ENCODE measurements at places on chromosomes 7 and 10.

DNA sequence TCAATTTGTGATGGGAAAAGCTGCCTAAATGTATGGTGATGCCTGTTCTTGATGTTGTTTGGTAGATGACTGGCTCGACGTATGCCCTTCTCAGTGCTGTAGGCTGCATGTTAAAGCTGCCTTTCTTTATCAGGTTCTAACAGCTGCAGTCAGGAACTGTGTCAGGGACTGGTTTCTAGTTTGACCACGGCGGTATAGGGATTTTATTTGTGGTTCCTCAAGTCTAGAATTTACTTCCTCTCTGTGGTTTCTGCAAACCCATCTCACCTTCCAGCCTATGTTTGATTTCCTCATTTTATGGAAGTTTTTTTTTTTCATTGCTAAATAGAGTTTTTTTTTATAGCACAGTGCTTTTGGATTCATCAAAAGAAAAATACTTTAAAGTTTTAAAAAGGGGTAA lies 26.5 kb downstream of the LMTK2 start:
- peak; percentile 23 for DNase-seq

GRCh38 chr7:50818324-50818723 lies 35.6 kb upstream of the GRB10 start:
- no peak for DNase-seq

DNA sequence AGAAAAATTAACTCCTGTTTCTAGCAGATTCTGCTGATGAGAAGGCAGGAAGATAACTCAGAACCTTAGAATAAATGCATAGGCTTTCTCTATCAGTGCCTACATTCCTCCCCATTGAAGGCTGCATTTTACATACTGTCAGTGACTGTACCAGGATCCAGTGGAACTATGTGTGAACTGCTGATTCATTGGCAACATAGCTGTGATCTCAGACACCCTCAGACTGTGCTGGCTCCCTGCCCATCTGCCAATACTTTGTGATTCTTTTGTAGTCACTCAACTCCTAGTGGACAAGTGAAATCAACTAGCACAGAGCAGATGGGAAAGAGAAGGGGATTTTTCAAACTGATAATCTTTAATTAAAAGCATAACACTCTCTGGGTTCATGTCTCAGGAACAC lies 375.8 kb downstream of the MDFIC start:
- DNase-seq = no peak

DNA sequence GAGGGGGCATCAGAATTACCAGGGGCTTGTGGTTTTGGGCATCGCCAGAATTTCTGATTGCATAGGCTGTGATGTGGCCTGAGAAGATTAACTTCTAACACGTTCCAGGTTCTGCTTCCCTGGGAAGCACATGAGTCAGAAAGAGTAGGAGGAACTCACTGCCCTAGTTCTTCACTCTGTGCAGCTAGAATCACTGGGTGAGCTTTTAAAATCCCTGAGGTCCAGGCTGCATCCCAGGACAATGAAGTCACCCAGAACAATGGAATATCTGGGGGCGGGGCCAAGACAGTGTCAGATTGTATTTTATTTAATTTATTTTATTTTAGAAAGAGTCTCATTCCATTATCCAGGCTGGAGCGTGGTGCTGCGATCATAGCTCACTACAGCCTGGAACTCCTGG lies 636.5 kb downstream of the CALN1 start:
- no peak for DNase-seq

DNA sequence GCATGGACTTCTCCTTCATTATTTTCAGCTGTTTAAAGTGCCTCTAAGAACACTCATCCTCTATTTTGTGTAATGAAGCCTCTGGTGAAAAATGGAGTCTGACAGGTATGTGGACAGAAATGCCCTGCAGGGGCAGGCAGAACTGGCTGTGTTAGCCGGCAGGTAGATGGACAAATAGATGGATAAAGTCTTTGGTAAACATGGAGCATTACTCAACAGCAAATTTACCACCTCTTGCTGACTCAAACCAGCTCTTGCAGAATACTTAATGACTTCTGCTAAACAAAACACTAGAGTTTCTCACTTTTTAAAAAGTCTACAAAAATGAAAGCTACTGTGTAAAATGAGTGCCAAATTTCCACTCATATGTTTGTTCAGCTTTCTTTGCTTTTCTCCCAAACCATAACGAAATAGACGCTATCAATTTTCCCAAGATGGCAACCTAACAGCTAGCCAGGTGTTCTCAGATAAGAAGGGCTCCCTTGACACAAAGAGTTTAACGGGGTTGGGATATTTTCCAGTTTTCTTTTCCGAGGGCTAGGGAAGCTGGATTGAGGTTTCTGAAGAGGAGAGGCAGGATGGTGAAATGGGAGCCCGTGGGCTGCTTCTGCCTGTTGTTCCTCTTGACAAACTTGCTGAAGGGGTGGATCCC lies 71.9 kb upstream of the HABP2 start:
- DNase-seq = no peak

- no peak for DNase-seq
These were observed 634.4 kb downstream of the GATA3 start for GRCh38 chr10:8688881-8689280.

DNA sequence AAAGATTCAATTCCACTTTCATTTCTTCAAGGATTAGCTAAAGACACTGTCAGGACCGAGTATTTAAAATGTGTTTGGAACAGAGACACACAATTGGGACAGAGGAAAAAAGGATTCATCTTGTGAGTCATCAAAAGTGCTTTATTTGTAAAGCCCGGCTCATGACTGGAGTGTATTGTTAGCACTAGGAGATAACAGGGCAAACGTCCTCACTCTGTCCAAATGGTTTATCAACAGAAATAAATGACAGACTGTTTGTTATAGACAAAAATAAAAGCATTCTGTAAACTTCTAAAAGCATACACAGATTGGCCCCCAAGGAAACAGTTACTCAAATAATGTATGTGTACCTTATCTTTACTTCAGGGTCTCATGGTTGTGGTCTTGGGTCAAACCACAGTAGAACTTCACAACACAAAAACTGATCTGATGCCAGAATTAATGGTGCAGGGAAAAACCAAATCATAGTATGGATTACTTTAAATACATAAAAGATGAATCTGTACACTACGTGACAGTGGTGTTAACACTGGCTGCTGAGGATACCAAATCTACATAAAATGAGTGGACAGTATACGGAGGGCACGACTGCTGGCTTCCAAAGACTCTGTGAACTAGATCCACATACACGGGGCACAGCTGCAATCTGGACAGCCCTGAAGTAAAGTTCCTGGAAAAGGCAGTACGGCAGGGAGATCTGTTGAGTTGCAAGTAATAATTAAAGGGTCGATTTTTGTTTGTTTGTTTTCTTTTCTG lies 179.4 kb downstream of the PIP4K2A start:
- DNase-seq = no peak

DNA sequence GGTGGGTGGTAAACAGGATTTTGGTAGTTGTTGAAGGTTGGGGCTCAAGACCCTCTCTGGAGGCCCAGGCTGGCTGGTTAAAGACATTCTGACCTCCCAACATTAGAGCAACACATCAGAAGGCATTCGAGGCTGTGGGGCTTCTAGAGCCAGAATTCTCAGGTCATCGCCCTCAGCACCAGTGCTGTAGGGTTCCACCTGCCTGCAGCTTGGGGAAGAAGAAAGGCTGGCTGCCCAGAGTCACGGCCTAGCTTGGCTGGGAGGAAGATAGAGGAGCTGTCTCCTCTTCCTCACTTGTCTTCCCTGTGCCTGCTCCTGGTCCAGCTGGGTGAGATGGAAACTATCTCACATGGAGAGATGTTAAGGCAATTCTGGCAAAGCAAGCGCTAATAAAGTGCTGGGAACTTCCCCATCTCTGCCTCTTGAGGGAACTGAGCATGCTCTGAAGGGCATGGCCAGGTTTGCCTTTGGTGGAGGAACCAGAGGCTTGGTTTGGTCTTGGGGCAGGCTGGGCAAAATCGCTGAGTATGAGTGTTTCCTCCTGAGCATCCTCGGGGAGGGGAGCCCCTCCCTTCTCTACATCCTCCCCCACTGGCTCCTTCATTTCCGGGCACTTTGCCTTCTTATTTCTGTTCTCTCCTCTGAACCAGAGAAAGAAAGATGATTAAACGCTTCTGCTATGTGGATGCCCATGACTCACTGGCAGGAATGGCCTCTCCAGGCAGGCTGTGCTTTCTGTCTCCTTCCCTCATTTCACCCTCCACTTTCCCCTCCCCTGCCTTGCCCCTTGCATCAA lies 509.0 kb upstream of the PODXL start:
- DNase-seq = no peak

DNA sequence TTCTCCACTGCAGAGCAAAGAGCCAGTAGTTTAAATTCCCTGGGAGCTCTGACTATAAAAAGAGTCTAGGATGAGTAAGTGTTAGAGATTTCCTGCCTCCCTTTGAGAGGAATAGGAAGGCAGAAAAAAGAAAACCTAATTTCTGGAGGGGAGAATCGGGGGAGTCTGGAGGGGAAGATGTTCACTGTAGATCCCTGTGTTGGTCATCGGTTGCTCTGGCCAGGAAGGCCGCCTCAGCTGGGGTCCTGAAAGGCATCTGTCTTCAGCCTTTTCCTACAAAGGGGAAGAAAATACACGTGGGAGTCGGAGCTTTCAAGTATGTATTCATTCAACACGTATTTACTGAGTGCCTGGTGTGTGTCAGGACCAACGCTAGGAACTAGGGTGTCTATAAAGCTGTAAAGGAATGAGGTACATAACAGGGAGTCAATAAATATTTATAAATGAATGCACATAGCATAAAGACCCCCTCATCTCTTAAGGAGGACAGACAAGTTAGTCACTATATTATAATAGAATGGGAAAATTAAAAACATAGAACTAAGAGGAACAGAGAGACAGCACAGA lies 101.1 kb downstream of the ICA1 start:
- DNase-seq = no peak

DNA sequence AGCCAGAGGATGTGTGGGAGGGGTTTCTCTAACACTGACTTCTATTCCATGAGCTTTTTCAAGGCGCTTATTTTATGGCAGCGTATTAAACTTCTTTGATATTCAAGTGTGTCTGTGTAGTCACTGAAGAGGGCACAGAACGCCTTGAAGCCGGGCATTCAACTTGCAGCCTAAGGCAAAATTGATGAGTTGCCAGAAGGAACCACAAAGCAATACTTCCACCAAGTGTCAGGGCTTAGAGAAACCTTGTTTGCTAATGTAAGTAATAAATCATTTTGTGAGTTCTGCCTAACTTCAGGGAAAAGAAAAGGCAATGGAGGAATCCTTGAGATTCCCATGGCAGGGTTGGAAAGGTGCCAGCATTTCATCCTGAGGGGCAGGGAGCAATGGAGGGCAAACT lies 163.8 kb downstream of the LCOR start:
- DNase-seq = no peak

GRCh38 chr10:43048301-43049051 lies 28.4 kb upstream of the RET start:
- no peak for DNase-seq

GRCh38 chr10:80485076-80485945 lies 31.2 kb downstream of the TSPAN14 start:
- no peak for DNase-seq

DNA sequence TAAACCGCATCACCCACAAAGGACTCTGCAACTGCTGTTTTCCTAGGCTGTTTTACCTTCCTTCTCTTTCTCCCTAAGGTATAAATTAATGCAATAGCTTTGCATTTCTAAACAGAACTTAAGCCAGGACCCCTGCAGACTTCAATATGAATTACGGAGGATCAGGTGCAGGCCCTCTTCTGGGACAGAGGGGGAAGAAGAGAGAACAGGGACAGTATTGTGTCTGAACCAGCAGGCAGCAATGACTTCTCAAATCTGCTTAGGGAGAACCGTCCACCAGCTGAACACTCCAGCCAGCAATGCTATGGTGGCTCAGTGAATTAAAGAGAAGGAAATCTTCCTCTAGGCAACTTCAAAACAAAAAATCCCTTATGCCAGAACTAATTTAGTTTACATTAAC lies 35.7 kb downstream of the POLR3A start:
- no peak for DNase-seq

DNA sequence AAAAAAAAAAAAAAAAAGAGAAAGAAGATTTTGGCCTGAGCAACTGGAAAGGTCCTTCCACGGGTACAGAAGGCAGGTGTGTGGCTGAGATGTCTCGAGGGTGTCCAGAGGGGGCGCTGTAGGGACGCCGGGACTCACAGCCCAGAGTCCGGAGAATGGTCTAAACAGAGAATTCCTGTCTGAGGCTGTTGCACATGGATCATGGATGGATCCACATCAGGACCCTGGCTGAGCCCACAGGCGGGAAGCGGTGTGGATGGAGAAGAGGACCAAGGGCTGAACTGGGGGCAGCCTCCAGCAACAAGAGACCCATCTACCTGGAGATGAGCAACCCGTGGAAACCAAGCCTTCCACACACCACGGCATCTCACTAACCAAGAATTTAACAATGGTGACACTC lies 55.0 kb downstream of the PKD1L1 start:
- no peak for DNase-seq

DNA sequence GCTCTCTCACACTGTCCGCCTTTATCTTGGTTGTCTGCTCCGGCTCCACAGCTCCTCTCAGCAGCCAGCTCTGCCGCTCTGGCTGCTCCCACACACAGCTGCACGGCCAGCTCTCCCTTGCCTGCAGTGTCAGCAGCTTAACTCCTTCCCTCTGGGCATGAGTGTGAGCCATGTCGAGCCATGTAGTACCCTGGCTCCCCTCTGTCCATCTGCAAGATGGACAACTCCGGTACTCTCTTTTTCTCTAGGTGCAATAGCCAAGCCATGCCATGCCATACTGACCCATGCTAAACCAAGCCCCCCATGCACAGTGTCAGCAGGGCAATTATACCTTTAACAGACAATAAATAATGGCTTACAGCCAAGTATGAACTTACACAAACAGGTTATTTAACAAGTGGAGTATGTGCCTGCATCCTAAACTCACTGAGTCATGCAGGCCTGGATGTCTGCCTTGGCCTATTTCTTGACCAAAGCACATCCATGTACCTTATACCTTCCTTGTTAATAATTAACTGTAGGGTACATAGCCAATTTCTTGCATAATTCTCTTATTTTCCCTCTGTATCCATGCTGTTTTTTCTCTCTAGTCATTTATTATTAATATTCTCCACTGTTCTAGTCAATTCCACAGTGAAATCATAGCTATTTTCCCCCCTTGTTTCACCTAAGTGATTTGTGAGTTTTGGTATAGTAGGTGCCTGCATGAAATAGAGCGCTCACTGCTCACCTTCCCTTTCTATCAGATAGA lies 170.9 kb downstream of the CDK14 start:
- no peak for DNase-seq
